Right hindlimb (tissue), 1 donor: ENCODE measurements at places on chromosomes 12 and 14.

DNA sequence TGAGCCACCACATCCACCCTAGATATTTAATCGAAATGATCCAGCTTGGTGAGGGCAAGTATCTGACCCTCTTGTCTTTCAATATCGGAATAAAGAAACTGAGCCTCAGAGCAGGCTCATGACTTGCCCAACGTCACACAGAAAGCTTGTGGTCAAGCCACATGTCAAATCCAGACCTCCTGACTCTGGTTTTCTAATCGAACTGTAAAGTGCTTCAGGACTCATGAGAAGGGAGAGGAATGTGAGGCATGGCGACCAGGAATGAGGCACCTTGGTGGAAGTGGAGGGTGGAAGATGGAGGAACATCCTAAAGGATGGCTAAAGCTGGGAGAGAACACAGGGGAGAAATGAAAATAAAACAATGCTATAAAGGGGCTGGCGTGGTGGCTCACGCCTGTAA lies 27.9 kb upstream of the SPPL3 start:
- DNase-seq = no peak

- DNase-seq = no peak
Measured at GRCh38 chr12:28457785-28458184, 267.5 kb downstream of the CCDC91 start.

- no peak for DNase-seq
Measured at GRCh38 chr12:124026755-124027745, 54.0 kb downstream of the ZNF664 start.

DNA sequence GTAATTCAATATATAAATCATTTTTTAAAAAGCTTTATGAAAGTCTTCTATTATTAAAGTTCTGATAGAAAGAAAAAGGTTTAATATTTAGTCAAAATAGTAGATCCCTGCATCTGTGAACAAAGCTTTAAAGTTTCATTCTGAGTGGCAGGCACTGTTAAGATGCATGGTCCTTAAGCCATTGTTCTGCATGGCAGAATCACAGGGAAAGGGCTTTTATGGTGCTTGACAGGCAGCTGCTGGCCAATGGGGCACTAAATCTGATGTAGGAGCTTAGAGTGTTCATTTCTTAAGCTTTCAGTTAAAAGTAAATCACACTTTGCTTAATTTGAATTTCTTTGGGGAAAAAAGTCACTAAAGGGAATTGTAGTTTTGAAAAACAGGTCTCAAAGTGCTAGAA lies 148.2 kb downstream of the PLEKHA5 start:
- DNase-seq = no peak

- no peak for DNase-seq
Measured at GRCh38 chr12:24751181-24751580, 197.7 kb downstream of the BCAT1 start.

DNA sequence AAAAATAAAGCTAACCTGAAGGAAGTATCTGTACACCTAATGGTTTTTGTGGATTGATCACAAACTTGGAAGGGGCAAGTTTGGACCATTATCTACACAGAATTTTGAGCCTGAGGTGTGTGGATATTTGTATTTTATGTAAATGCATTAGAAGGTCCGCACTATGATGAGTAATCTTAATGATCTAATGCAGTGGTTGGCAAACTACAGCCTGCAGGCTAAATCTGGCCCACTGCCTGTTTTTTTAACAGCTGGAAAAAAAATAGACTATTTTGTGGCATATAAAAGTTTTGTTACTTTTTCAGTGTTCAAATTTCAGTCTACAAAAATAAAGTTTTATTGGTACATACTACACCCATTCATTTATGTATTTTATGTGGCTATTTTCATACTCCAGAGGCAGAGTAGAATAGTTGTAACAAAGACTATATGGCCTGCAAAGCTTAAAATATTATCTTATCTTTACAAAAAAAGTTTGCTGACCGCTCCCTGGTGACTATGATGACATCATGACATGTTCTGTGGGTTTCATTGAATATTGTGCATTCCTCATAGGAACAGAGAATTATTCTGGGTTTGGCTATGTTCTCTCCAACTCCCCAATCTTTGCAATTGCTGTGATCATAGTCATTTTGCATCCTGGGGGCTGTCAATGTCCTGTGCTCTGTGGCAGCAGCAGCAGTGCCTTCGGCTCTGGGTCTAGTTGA lies 962.6 kb upstream of the FBXO33 start:
- no peak for DNase-seq

- DNase-seq = no peak
Measured at GRCh38 chr14:77918448-77918847, 118.5 kb downstream of the ADCK1 start.
